GM18507 (cell line): ENCODE measurements at places on chromosomes 4 and X.

DNA sequence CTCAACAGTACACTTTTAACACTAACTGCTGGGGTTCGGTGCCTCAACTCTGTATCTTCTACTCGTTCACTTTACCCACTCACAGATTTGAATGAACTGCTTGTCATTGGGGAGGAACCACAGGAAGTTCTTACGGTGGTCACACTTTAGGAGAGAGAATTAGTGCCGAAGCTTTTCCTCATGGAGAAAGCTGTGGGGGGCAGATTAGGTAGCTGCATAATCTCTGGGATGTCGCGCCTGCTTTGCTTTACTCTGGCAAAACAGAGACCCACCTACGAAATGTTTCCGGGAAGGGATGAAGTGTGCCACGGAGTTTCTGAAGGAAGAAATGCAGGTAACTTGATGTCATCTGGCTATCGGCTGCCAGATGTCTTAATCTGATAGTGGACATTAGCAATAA, 949.7 kb upstream of the TENM3 start:
- no peak for DNase-seq

DNA sequence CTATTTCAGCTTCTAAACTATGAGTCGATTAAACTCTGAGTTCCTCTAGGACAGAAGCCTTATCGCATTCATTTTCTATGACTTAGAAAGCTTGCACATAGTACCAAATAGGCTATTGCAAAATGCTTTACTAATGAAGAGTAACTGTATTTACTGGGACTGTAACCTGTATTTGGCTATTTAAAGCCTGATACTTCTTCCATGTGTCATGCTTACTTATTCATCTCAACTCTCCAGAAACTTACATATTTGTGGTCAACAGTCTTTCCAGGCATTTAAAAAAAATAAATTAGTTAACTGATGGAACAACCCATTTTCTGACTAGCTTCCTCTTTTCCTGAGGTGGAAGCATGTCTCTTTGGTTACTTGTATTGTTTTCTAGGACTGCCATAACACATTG, 467.9 kb downstream of the PCDH11X start:
- DNase-seq, result no peak

- DNase-seq, result no peak
Observed at GRCh38 chr4:8383451-8384160, 56.9 kb downstream of the ACOX3 start.

DNA sequence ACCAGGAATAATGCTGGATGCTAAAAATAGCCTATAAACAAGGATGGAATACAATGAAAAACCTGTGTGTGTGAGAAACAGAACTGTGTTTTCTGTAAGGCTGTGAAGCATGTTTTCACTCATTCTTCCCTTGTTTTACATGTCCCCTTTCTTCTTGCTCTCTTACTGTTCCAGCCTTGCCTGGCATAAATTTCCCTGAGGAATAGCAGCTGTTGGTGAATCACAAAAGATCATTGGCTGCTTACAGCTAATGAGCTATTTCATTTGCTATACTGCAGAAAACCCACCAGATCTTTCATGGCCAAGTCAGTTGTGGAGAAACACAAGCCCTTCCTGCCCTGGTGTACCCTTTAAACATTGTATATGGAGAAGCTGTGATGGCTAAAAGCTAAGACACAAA, 91.1 kb downstream of the LDB2 start:
- no peak for DNase-seq

GRCh38 chr4:160202802-160203201, 1099.9 kb downstream of the RAPGEF2 start:
- DNase-seq, result no peak

GRCh38 chr4:78069859-78070258, 12.7 kb downstream of the FRAS1 start:
- DNase-seq, result no peak

- DNase-seq, result no peak
Observed at GRCh38 chr4:87490664-87491369, 38.4 kb downstream of the SPARCL1 start.

- DNase-seq, result no peak
Observed at GRCh38 chrX:39516427-39516841, 581.3 kb downstream of the BCOR start.

DNA sequence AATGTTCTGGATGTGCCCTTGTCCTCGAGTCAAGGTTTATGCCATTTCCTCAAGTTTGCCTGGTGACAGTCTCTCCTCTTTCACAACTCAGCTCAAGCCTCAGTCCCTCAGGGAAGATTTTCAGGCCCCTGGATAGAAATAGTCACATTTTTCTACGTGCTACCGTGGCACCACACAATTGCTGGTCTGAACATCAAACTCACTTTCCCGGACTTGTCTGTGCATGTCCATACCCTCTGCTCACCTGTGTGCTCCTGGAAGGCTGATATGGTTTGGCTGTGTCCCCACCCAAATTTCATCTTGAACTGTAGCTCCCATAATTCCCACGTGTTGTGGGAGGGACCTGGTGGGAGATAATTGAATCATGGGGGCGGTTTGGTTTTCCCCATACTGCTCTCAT, 129.7 kb downstream of the HS3ST1 start:
- DNase-seq, result no peak

GRCh38 chr4:24265989-24266388, 318.4 kb downstream of the DHX15 start:
- DNase-seq, result no peak

DNA sequence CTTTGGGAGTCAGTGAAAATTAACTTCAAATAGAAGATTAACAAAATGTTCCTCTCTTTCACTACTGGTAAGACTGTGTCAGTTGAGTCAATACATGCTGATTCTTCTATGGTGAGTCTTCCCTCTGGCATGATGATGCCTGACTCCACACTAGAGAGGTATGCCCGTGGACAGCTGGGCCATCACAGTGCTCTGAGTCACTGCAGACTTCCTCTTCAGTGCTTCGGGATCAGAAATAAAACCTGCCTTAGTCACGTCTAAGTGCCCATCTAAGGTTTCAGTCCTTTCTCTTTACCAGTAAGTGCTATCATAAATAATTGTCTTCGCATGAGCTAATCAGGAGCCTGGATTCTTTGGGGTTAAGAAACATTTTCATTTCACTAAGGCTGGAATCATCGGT, 1.6 kb upstream of the ASB5 start:
- no peak for DNase-seq

DNA sequence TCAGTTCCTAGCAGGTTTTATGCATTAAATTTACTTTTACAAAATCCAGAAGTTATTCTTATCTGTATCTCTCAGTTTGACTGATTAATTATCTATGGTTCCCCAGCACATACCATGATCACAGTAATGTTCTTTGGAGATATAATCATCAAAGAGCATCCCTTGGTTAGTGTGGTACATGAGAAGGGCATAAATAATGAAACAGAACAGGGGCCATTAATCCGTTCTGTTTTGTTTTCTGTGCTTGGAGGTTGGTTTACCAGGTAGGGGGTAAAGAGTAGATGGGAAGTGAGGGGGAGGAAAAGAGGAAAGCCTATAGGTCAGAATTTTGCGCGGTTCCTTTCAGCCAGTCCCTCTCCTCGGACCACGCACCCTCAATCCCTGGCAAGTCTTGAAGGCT, 718.7 kb upstream of the TENM3 start:
- DNase-seq, result no peak
